ENCODE measurements at places on chromosomes 5 and 9.
A peak's percentile ranks its signal among the peaks of the same experiment; 100 is the strongest.

DNA sequence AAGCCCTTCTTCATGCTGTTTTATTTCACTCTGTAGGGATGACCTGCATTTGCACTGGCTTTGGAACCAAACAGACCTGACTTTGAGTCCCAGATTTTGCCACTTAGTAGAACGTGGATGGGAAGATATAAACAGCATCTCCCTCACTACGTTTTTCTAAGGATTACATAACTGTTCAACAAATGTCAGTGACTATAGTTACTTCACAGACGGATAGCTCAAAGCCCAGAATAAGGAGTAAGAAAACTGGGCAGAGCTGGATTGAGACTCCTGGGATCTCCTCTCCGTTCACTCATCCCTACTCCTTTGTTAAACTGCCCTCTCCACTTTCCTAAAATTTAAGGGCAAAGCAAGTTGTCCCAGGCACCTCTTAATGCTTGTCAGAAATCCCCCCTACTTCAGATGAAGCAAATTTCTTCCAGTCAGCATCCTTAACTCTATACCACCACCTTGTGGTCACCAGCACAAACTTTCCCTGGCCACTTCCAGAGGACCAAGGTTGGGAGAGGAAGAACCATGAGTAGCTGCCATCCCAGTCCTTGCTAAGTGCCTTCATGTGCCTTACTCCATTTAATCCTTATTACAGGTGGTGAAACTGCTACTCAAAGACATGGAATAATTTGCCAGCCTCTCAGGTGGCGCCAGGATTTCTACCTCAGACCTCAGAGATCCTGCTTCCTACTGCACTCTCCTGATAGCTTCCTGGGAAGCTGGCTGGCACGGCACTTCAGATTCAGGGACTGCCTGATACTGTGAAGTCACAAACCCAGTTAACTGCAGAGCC lies 38.4 kb downstream of the EGR1 start:
- DNase-seq = peak; percentile 73

DNA sequence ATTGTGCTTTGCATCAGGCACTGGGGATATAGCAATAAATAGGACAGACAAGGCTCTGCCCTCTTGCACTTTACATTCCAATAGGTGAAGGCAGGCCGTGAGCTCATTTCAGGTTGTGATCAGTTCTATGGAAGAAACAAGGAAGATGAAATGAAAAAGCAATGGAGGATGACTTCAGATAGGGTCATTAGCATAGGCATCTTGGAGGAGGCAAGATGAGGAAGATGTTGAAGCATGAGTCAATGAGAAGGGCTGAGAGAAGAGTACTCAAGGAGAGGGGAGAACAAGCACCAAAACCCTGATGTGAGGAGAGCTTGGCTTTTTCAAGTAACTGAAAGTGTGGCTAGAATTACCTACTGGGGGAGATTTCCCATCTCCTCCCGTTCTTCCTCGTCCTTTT lies 5.0 kb upstream of the SPARC start:
- DNase-seq = no peak

- DNase-seq = no peak
Measured at GRCh38 chr9:127058011-127058644, 64.3 kb downstream of the ANGPTL2 start.

GRCh38 chr9:37522971-37523370 lies 37.2 kb downstream of the POLR1E start:
- DNase-seq = no peak

DNA sequence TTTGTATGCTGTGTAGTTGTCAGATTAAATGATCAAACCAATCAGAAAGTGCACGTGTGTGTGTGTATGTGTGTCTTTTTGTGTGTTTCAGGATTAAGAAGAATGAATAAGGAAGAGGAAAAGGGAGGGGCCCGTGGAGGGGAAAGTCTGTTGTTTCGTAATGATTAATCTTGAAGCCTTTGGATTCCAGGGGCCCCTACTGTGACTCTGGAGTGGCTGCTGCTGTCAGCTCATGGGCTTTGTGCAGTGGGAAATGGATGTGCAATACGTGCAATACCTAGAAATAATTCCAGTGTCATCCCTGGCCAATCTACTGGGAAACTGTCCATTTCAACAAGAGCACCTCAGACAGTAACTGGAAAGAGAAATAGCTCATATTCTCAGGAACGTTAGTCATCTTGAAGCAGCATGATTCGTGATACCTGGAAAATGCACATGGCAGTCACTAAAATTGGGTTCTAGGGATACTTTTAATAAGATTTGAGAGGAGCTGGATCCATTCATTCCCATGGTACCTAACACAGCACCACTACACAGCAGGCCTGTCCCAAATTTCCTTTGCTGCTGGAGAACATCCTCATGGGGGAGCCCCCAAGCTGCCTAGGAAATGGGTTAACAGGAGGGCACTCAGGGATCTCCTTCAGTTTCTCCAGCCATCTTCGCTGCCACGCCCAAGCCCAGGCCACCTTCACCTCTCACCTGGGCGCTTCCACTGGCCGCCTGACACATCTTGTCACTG lies 186.3 kb downstream of the NR3C1 start:
- DNase-seq = no peak

GRCh38 chr5:11854936-11855335 lies 49.3 kb downstream of the CTNND2 start:
- DNase-seq = no peak

- peak; percentile 5 for DNase-seq
Measured at GRCh38 chr5:13814301-13814700, 130.2 kb downstream of the DNAH5 start.

DNA sequence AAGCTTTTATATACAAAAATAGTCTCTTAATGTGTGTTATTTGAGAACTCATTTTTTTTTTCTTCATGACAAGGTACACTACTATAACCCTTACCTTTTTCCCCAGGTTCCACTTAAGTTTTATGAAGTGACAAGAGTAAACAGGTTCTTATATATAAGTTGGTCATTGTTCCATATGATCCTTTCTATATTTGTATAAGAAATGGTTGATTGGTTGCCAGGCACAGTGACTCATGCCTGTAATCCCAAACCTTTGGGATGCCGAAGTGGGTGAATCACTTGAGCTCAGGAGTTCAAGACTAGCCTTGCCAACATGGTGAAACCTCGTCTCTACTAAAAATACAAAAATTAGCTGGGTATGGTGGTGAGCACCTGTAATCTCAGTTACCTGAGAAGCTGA lies 108.3 kb downstream of the PCSK1 start:
- no peak for DNase-seq

DNA sequence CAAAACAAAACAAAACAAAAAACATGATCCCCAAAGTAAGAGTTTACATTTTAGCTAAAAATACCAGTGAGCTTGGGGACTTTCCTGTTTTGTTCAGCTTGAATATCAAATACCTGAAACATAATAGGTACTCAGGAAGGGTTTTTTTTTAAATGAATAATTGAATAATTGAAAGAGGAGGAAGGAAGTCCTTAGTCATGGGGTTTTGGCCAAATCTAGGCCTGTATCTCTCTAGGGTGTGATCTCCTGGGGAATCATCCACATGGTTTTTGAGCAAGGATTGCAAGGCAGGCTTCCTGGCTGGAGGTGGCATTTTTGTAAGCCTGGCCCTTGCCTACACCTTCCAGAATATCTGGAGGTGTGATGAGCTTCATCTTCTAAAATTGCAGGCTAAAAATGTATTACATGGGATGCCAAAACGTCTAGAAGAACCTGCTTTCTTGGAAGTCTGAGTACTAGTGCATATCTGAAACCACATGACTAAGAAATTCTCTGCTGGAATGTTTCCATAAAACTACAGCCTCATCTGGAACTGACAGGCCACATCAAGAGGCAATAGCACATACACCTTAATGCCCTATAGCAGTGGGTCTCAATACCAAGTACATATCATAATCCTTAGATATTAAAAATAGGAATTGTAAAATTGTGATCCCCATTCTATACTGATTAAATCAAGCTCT lies 10.4 kb downstream of the C9 start:
- DNase-seq = no peak

GRCh38 chr5:139445325-139446170 lies 6.2 kb upstream of the DNAJC18 start:
- no peak for DNase-seq

DNA sequence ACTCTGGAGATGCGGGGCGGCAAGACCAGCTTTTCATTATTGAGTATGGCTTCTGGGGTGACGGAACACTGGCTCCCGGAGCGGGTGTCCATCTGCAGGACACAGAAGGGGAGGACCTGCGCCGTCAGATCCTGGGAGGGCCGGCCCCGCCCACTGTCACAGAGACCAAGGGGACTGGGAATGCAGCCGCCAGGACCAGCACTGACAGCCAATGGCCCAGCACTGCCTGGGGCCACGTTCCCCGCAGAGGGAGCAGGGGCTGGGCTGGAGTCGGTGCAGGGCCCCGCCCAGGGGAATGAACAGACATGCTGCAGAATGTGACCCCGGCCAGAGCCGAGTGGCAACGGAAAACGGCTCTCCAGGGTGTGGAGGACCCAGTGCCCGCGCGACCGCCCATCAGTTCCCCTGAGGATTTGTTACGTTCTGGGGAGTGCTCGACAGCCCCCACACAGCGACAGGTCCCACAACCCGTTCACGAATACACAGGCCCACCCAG lies at the start of gene ZDHHC11:
Gene ZDHHC11, minus strand, starts transcription at position 476 of the 496 bp plus-strand sequence. Its CDS starts 384 bp downstream, at position 92.
- DNase-seq = peak; percentile 14

GRCh38 chr5:9652295-9652694 lies 22.1 kb upstream of the TAS2R1 start:
- peak; percentile 31 for DNase-seq

DNA sequence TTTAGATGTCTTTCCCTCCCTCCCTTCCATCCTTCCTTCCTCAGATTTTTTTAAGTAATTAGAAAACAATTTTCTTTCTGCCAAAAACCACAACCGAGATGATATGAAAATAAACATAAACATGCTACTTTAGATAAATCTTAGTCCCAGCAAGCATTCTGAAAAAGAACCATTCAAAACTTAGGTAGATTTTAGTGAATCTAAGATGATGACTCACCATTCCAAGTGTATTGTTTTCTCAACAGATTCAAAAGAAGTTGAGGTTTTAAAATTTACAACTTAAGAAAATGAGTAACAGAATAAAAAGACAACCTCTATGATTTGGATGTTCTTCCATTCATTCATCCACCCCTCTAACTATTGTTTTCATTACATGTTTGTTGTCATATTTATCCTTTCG lies 465.1 kb downstream of the PDE4D start:
- no peak for DNase-seq

GRCh38 chr9:21398955-21399489 lies 9.9 kb upstream of the IFNA8 start:
- DNase-seq = no peak

- peak; percentile 57 for DNase-seq
Measured at GRCh38 chr5:175059687-175060211, 335.4 kb downstream of the MSX2 start.

DNA sequence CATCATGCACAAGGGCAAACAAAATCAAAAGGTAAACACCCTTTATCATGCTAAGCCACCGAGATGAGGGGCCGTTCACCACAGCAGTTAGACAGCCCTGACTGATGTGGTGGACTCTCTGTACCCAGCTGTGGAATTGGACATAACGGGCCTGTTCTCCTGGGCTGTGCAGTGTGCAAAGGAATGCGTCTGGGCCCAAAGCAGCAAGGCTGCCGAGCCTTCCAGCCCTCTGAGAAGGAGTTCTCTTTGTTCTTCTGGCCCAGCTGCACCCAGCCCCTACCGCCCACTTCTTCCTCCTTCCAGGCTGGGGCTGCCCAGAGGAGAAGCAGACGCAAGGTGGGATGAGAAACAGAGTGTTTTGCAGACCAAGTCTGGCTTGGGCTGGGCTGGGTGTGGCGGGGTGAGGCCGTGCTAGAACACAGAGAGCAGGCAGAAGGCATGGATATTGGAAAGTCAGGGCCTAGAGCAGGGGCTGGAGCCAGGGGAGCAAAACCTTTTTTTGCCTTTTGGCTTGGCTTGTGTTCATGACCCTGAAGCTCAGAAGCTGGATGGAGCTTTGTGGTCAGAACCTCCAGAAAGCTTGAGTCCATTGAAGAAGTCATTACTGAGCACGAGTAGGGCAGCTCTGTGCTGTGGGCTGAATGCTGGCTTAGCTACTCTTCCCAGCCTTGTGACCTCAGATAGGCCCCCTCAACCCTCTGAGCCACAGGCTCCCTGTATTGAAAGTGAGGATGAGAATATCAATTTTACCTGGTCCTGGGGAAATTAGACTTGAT lies 49.8 kb upstream of the SH3PXD2B start:
- no peak for DNase-seq

GRCh38 chr9:129774791-129775447 lies 22.1 kb upstream of the PTGES start:
- no peak for DNase-seq

- peak; percentile 89 for DNase-seq
Measured at GRCh38 chr9:21994556-21995005, at the start of gene CDKN2B-AS1. Gene CDKN2B-AS1, plus strand, starts transcription at chr9:21994791.

GRCh38 chr9:133140606-133141005 lies 19.6 kb upstream of the RALGDS start:
- DNase-seq = no peak

DNA sequence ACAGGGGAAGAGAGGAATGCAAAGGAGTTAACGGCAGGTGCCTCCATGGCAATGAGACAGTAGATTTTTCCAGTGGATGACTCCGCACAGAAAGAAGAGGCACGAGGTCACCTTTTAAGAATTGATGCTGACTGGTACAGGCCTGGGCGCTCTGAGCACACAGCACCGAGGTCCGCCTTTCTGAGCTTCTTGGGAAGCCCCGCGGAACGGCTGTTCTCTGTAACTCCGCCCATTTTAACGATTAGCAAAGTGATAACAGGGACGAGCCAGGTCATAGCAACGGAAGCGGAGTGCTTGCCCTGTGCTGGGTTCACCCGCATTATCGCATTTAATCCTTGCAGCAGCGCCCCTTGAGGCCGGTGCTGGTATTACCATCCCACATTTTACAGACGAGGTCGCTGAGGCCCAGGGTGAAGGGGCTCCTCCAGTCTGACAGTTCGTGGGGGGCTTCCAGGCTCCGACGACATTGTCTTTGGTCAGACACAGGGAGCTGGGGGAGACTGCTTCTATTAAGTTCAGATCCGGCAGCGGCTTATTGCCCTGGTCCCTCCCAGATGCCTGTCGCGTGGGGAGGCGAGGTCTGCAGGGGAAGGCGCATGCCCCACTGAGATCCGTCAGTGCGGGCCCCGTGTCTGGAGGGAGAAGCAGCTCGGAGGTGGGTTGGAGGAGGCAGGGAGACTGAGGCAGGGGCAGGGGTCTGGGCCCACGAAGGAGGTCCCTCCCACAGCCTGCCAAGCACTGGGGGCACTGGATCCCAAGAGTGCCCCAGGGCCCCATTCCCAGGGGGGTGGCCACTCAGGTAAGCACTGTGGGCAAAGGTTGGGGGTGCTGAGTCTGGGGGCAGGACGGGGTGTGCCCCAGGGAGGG lies 22.3 kb upstream of the HMCN2 start:
- peak; percentile 44 for DNase-seq

DNA sequence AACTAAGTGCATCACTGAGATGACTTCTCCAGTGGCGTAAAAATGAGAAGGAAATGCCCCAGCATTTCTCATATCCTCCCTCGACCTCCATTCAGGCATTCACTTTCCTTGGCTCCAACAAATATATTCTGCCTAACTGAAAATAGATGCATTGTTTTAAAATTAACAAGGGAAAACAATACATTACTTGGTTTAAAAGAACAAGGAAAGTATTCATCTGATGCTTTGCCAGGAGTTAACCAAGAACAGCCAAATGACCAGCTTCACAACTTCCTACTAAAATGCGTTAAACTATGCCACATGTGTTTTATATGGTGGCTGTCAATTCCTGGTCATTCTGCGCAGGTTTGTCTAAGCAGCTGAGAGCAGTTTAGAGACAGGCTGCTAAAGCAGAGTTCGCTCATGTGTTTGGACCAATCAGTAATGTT lies 121.4 kb downstream of the GNAQ start:
- no peak for DNase-seq

GRCh38 chr5:163473635-163474243 lies 13.3 kb downstream of the HMMR start:
- peak; percentile 8 for DNase-seq
